ENCODE measurements at places on chromosomes 3 and 15.
A peak's percentile ranks its signal among the peaks of the same experiment; 100 is the strongest.

DNA sequence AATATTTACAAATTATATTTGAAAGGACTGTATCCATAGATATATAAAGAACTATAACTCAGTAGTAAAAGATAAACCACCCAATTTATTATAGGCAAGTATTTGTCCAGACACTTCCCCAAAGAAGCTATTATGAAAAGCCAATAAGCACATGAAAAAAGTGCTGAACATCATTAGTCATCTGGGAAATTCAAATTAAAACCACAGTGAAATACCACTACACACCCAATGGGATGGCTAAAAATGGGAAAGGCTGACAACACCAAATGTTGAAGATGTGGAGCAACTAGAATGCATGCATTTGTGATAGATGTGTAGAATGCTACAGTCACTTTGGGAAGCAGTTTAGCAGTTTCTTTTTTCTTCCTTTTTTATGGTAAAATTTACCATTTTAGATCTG lies 147.0 kb downstream of the PDE8A start:
- H3K27ac ChIP-seq: no peak overlapping the region
- H3K36me3 ChIP-seq: peaks cover 3% of the 10 kb centered on the region
- H3K4me3 ChIP-seq: no peak overlapping the region
- H3K4me1 ChIP-seq: no peaks in the 10 kb centered on the region
- no peaks in the 10 kb centered on the region for H3K27me3 ChIP-seq

GRCh38 chr3:56980798-56981390 lies 79.6 kb upstream of the SPATA12 start:
- H3K36me3 ChIP-seq: no peaks in the 10 kb centered on the region
- peak; percentile 99 for DNase-seq
- H3K27me3 ChIP-seq: no peaks in the 10 kb centered on the region
- H3K27ac ChIP-seq: no peak overlapping the region
- H3K4me3 ChIP-seq: no peak overlapping the region
- no peaks in the 10 kb centered on the region for H3K4me1 ChIP-seq

DNA sequence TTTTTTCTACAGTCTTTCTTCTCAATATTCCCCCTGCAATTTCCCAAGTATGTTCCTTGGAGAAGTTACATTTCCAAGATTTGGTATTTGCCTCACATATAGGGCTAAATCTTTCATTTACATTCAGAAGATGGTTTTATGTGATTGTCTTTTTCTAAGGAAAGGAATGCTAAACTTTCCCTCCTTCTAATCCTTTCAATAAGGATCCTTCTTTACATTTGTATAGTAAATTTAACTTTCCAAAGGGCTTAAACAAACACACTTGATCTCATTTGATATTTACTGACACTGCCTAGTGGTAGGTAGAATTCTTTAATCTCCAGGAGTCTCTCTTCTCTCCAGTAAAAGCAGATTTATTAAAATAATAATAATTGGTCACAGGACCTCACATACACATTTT lies 185.3 kb downstream of the LSAMP start:
- no peak for DNase-seq
- peaks cover 4% of the 10 kb centered on the region for H3K4me1 ChIP-seq
- H3K4me3 ChIP-seq: no peak overlapping the region
- H3K27me3 ChIP-seq: no peaks in the 10 kb centered on the region
- H3K36me3 ChIP-seq: no peaks in the 10 kb centered on the region
- H3K27ac ChIP-seq: no peak overlapping the region

- H3K4me1 ChIP-seq: no peaks in the 10 kb centered on the region
- DNase-seq: no peak
- no peak overlapping the region for H3K27ac ChIP-seq
Measured at GRCh38 chr3:25849641-25850385, 59.9 kb downstream of the OXSM start.

DNA sequence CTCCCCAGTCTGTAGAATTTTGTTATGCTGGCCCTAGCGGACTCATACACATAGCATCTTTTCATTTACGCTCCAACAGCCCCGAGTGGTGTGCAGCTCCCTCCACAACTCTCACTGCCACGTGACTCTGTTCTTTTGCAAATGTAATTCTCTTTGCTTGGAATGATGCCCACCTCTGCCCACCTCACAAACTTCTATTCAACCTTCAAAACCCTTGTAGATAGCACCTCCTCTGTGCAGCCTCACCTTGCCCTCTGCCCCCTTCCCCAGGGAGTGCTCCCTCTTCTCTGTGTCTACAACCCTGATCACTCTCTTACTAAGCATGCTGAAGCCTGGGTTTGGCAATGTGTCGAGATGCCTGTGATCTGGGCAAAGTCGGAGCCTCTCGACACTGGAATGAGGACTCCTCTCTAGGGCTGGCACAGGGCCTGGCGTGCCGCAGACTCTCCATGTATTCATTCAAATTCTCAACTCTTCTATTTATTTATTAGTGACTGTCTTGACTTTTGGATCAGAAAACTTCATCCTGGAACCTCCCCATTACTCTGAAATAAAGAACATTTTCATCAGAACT lies 73.5 kb downstream of the MGLL start:
- H3K4me1 ChIP-seq: no peaks in the 10 kb centered on the region
- H3K27me3 ChIP-seq: peaks cover 11% of the 10 kb centered on the region
- no peak for DNase-seq
- H3K4me3 ChIP-seq: no peak overlapping the region

DNA sequence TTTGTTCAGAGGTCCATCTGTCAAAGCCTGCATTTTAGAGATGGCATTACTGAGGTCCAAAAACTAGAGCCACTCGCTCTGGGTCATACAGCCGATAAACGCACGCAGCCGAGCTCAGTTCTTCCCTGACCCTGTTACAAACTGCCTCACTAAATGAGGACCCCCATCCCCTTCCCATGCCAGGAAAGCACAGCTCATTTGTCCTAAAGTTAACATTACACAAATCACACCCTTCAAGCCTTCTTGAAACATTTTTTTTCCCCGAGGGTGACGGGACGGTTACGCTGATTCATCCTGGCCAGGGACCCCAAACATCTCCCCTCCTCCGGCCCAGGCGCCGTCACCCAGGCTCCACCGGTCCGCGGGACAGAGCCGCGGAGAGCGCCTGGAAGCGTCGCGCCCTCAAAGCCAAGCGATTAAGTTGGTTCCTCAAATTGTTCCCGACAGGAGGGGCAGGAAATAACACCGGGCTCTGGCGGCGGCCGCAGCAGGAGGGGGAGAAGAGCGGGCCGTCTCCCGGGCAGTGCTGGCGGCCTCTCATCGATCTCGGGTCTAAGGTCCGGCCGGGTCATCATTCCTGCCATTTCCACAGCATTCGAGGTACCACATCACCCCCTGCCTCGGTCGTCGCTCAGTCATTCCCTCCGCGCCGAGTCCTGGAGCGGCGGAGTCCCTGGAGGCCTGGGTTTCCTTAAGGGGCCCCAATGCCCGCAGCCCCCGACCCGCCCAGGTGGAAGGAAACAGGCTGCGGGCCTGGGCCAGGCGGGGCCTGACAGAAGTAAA lies 619 bp upstream of the CMTM8 start:
- peak overlapping the region; percentile 63 for H3K4me3 ChIP-seq
- H3K27ac ChIP-seq: no peak overlapping the region
- H3K4me1 ChIP-seq: no peaks in the 10 kb centered on the region
- H3K36me3 ChIP-seq: no peaks in the 10 kb centered on the region
- H3K27me3 ChIP-seq: peaks cover 11% of the 10 kb centered on the region

GRCh38 chr3:27080258-27080525 lies 289.0 kb downstream of the NEK10 start:
- no peak overlapping the region for H3K27ac ChIP-seq
- no peaks in the 10 kb centered on the region for H3K36me3 ChIP-seq
- DNase-seq: no peak
- H3K27me3 ChIP-seq: no peaks in the 10 kb centered on the region

DNA sequence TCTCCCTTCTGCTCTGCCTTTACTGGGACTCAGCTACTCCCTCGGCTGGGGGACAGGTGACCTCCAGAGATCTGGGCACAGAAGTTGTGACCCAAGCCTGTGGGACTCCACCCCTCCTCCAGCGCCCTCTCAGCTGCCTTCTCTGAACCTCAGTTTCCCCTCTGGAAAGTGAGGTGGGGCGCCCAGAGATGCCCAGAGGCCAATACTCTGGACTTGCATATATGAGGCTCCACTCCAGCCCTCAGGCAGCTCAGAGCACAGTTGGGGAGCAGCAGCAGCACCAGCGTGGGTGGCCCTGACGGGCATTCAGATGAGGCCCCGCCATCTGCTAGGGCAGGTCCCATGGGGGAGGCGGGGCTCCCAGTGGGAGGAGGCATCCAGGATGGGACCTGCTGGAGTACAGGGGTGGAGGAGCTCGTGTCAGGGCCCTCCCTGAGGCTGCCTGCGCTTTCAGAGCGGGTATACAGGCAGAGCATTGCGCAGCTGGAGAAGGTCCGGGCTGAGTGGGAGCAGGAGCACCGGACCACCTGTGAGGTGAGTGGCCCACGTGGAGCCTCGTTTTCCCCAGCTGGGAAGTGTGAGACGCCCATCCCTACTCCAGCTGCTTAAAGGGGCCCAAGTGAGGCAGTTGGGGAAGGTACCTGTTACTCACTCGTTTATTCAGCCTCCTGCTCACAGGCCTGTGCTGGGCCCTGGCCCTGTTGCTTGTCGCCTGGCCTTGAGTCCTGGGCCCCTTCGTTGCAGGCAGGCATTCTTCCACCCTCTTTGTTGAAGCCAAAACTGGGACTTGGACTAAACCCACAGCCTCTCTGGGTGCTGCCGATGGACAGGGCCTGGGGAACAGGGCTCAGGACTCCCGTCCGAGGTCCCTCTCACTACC lies 35.4 kb downstream of the PSTPIP1 start:
- H3K27ac ChIP-seq: no peak overlapping the region
- H3K27me3 ChIP-seq: no peaks in the 10 kb centered on the region
- H3K4me1 ChIP-seq: no peaks in the 10 kb centered on the region

GRCh38 chr15:25410649-25411048 lies 28.2 kb downstream of the UBE3A start:
- no peak overlapping the region for H3K27ac ChIP-seq
- peaks cover 12% of the 10 kb centered on the region for H3K4me1 ChIP-seq
- H3K4me3 ChIP-seq: no peak overlapping the region
- no peak for DNase-seq
- H3K36me3 ChIP-seq: no peaks in the 10 kb centered on the region

- H3K4me3 ChIP-seq: no peak overlapping the region
- no peaks in the 10 kb centered on the region for H3K27me3 ChIP-seq
- H3K27ac ChIP-seq: no peak overlapping the region
- no peak for DNase-seq
- H3K4me1 ChIP-seq: no peaks in the 10 kb centered on the region
Measured at GRCh38 chr3:52561028-52561747, 24.8 kb downstream of the UQCC5 start.

GRCh38 chr15:41883484-41883825 lies 10.4 kb downstream of the SPTBN5 start:
- no peak overlapping the region for H3K27ac ChIP-seq
- DNase-seq: no peak
- H3K27me3 ChIP-seq: peaks cover 39% of the 10 kb centered on the region
- H3K4me1 ChIP-seq: peaks cover 10% of the 10 kb centered on the region

GRCh38 chr3:78907367-78907766 lies 860.4 kb downstream of the ROBO1 start:
- H3K4me1 ChIP-seq: no peaks in the 10 kb centered on the region
- no peak overlapping the region for H3K27ac ChIP-seq
- DNase-seq: no peak
- no peaks in the 10 kb centered on the region for H3K27me3 ChIP-seq
- H3K4me3 ChIP-seq: no peak overlapping the region
- no peaks in the 10 kb centered on the region for H3K36me3 ChIP-seq

DNA sequence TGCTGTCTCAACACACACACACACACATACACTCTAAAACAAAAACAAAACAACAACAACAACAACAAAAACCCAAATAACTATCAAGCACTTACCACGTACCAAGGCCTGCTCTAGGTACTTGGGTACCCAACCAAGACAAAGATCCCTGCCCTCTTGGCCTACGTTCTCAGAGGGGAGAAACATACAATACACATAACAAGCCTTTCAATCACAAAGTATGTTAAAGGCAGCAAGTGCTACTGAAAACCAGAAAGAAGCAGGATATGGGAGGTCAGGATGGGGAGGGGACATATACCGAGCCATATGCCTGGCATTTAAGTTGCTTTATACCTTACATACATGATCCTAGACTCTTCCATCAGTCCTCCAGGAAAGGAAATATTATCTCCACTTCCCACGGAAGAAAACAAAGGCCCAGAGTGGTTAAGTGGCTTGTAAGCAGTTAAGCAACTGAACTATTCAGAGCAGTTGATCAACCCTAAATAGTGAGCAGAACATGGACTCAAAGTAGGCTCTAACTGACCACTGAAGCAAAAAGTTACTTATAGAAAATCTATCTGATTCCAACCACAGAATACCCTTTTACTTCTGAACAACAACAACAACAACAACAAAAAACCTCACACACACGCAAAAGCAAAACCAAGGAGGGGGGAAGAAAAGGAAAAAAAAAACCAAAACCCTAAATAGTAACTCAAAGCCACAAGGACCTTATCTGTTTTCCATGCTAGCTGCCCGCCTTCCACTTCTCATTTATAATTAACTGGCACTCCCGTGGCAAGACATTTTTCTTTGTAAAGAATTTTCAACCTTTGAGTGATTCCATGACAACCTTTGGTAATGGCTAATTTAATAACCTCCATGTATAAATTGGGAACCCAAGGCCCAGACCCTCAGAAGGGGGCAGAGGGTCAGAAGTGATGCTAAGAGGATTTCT lies 21.0 kb downstream of the PRICKLE2 start:
- DNase-seq: no peak
- no peak overlapping the region for H3K27ac ChIP-seq
- H3K36me3 ChIP-seq: no peaks in the 10 kb centered on the region
- no peak overlapping the region for H3K4me3 ChIP-seq
- H3K4me1 ChIP-seq: peaks cover 7% of the 10 kb centered on the region
- H3K27me3 ChIP-seq: no peaks in the 10 kb centered on the region

DNA sequence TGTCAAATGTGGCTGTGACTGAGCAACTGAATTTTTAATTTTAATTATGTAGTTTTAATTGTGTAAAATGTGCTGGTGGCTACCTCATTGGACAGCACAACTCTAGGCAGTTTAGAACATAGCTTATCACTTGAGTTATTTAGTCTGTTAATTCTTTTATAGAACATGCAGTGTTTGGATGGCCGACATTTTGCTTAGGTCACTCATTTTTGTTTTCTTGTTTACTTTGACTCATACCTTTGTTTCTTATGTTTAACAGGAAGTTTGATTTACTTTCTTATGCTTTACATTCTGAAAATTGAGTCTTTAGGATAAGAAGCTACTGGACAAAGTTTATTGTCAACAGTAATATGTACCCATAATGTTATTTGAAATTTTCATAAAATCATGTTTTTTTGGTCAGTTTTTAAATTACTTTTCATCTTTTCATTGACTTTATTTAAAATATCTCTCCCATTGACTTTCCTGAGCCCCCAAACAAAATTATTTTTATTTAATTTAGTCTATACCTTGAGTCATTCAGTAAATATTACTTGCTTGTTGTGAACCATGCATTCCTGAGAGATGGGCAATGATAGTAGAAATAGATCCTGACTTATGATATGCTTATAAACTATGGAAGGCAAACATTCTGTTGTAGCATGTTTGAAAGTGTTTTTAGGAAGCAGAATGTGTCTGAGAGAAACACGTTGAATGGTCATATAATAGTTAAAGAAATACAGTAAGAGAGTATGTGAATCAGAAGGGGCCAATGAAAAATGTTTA lies 60.6 kb downstream of the TCF12 start:
- H3K4me1 ChIP-seq: peaks cover 15% of the 10 kb centered on the region
- no peak overlapping the region for H3K4me3 ChIP-seq
- DNase-seq: no peak

- no peak overlapping the region for H3K4me3 ChIP-seq
- no peaks in the 10 kb centered on the region for H3K36me3 ChIP-seq
- H3K27me3 ChIP-seq: no peaks in the 10 kb centered on the region
- no peak for DNase-seq
- H3K27ac ChIP-seq: no peak overlapping the region
Measured at GRCh38 chr3:48879307-48879993, 19.2 kb downstream of the SLC25A20 start.
